ENCODE measurements at places on chromosomes 1 and 21.

DNA sequence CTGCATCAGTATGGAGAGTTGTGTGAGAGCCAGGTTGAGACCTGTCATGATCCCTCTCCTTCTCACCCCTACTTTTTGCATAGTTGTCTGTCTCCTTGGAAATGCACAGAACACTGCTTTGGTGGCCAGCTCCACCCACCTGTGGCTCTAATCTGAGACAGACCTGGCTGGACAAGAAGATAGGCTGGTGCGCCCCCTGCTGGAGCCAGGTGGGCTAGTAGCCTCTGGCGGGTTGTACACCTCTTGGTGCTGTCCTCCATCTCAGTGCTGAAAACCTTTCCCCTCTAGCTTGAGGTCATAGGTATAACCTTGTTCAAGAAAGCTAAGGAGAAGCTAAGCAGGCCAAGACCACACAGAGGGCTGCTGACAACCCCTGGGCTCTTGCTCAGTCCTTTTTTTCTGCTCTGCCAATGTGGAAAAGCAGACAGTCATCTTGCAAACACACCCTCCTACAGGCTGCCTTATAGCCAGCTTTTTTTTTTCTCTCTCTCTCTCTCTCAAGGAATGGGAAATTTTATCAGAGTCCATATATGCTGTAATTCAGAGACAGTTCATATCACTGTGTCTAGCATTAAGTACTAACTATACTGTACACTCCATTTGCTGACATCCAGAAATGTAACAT, 58.8 kb upstream of the SPATA6 start:
- peak; percentile 77 for ATAC-seq

DNA sequence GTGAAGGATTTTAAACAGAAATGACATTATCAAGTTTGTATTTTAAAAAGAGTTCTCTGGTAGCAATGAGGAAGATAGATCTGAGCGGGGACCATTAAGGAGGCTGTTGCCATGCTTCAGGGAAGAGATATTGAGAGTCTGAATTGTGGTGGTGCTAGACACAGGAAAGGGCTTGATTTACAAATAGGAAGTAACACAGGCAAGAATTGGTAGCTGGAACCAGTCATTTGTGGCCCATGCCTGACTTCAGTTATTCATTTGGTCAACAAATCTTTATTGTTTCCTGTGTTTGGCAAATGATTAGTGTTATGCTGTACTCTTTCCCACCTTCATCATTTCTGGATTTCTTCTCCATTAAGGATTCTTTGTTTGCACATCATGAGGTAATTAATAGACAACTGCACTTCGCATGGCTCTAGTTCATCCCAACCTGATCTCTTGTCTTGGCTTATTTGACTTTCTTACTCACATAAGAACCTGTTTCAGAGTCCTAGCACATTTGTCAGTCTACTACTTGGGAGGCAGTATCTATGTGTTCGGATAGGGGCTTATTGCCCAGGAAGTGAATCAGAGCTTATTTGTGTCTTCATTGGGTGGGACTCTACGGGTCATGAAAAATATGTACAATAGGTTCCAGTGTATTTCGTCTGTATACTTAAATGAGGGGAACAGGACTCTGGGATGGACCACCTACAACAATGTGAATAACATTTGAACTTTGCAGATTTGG, 32.3 kb downstream of the EEIG2 start:
- no peak for ATAC-seq

GRCh38 chr1:149903836-149904491, 4.6 kb downstream of the BOLA1 start:
- no peak for ATAC-seq

DNA sequence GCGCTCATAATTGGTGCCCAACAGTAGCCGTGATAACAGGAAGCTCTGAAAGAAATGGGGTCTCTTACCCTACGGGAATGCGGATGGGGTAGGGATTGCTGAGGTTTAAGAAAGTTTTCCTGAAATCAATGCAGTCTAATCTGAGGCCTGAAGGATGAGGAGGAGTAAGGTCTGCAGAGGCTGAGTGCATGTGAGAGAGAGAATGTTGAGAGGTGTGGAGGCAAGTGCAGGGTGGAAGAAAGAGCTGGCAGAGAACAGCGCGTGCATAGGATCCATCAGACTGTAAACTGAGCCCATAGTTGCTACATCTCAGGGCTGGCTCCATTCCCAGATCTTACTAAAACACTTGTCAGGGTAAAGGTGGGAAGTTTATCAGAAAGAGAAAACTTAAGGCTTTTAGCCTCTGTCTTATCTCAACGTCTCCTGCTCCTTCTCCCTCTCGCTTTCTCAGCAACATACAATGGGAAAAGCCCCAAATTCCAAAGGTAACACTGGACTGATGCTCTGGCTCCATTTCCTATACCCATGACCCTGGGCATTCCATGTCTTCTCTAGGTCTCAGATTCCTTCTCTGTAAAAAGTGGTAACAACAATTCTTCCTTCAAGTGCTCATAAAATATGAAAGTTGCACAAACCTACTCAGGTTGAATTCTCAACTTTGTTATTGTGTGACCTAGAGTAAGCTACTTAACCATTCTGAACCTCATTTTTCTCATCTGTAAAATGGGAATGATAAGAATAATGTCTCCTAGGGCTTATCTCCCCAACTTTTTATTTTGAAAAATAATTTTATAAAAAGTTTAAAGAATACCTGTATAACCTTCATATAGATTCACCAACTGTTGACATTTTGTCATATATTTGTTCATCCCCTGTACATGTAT, 75.2 kb downstream of the SH3GLB1 start:
- ATAC-seq = peak; percentile 65

GRCh38 chr1:93500275-93500674, 52.4 kb downstream of the FNBP1L start:
- ATAC-seq = no peak

DNA sequence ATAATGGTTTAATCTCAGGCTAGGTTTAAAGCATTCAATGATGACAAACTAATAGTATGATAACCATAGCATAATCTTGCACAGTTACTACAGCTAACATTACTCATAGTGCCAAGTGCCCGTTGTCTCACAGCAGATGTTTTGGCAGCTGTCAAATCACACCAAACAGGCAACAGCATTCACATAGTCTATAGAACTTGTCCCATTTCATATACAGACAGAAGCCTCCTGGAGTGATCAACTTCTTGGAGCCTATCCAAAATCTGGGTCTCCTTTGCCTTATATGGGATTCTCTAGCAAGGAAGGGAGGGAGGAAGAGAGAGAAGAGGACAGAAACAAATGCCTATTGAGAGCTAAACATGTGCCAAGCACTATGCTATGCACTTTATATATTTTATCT, 250.6 kb upstream of the ZP4 start:
- ATAC-seq = no peak

- peak; percentile 35 for ATAC-seq
Observed at GRCh38 chr21:36929622-36930021, 36.8 kb downstream of the HLCS start.

DNA sequence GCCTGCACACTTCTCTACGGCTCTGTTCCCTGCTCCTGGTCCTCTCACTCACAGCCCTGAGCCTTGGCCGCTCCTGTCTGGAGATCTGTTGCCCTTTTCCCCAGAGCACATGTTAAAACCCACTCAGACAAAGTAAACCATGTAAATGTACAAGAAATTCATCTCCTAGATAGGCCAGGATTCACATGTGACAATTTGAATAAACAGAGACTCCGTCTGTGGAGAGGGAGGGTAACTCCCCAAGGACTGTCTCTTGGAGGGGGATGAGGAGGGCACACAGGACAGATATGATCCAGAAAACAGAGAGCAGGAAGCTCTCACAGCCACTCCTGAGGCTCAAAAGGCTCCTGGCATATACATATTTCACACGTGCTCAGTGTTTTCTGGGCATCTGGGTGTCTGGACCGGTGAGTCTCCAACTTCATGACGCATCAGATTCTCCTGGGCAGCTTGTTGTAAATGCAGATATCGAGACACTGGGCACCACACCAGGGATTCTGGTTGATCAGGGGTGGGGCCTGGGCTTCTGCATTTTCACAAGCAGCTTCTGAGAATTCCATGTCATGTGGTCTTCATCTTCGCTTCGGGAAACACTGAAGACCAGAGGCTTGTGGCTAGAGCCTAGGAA, 6.4 kb upstream of the KAZN start:
- no peak for ATAC-seq

- no peak for ATAC-seq
Observed at GRCh38 chr1:201617157-201617556, 78.2 kb downstream of the NAV1 start.

DNA sequence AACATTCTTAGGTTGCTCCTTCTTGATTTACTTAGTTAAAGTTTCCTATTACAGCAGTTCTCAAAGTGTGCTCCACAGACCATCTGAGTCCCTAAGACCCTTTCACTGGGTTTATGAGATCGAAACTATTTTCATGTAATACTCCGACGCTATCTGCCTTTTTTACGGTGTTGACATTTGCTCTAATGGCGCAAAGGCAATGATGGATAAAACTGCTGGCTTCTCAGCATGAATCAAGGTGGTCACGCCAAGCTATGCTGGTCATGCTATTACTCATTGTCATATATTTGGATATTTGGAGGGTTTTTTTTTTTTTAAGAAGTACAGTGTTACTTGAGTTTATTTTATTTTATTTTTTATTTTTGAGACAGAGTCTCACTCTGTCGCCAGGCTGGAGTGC, 235.1 kb downstream of the KIF26B start:
- ATAC-seq = no peak

GRCh38 chr1:220921498-220921897, 42.3 kb downstream of the HLX start:
- ATAC-seq = no peak

- no peak for ATAC-seq
Observed at GRCh38 chr1:121445679-121446078, 260.9 kb downstream of the SRGAP2C start.

DNA sequence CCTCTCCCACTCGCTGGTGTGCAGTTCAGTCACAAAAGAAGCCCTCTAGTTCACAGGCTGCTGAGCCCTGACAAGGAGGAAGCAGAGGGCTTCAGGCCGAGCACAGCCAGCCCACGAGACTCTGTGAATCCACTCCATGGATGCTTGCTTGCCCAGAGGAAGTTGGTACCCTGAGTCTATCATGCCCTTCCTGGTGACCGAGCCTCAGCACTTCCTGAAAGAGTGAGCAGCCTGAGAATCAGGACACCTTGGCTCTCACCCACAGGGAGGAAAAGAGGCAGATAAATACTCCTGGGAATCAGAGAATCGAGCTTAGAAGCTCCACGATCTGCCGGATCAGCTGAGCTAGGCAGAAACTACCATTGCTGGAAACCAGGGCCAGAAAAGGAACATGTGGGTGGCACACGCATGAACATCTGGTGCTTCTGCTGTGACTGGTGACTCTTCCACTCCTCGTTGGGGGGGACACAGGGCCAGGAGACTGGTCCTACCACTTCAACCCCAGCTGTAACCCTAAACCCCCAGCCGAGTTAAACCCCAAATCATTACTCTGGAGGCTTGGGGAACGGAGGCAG, 376.3 kb upstream of the CAMK1G start:
- ATAC-seq = peak; percentile 33

- no peak for ATAC-seq
Observed at GRCh38 chr21:46199436-46200373, 15.4 kb upstream of the SPATC1L start.

- peak; percentile 26 for ATAC-seq
Observed at GRCh38 chr1:204286831-204287421, 72.8 kb downstream of the PLEKHA6 start.

GRCh38 chr21:38679534-38679933, 126.2 kb upstream of the ETS2 start:
- ATAC-seq = peak; percentile 82

GRCh38 chr1:178942285-178943198, 71.7 kb upstream of the ANGPTL1 start:
- peak; percentile 32 for ATAC-seq

DNA sequence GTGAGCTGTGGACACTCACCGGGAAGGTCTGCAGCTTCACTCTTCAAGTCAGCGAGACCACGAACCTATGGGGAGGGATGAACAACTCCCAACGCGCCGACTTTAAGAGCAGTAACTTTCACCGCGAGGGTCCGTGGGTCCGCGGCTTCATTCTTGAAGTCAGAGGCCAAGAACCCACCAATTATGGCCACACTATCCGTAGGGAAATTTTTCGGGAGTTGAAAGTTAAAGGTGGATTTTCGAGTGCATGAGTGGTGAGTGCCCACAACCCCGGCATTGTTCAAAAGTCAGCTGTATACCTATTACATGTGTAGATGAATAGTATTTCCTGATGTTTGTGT, 19.7 kb downstream of the EXOC8 start:
- no peak for ATAC-seq

DNA sequence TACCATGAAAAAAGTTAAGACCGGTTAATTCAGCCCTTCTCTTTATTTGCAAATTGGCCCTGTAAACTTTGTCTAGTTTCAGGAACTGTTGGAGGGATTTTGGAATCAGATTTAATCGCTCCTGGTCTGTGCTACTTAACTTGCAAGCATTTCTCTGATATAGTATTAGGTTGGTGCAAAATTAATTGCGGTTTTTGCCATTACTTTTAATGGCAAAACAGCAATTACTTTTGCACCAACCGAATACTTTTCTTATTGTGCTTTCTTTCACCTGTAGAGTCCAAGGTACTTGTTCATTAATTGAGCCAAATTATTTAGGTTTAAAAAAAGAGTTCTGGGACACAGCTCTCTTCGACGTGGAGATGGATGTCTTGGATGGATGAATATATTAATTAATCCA, 92.8 kb upstream of the HNRNPU start:
- no peak for ATAC-seq

- ATAC-seq = no peak
Observed at GRCh38 chr1:67969446-67969845, 81.0 kb downstream of the DIRAS3 start.

GRCh38 chr1:84223751-84224432, 77.6 kb upstream of the SAMD13 start:
- no peak for ATAC-seq

- ATAC-seq = no peak
Observed at GRCh38 chr1:161260376-161261260, 2.1 kb downstream of the PCP4L1 start.

GRCh38 chr1:171937938-171938337, 96.6 kb downstream of the DNM3 start:
- no peak for ATAC-seq

GRCh38 chr1:95286479-95286878, 52.5 kb downstream of the RWDD3 start:
- ATAC-seq = no peak

- ATAC-seq = no peak
Observed at GRCh38 chr1:2628933-2629626, 3.7 kb downstream of the MMEL1 start.

DNA sequence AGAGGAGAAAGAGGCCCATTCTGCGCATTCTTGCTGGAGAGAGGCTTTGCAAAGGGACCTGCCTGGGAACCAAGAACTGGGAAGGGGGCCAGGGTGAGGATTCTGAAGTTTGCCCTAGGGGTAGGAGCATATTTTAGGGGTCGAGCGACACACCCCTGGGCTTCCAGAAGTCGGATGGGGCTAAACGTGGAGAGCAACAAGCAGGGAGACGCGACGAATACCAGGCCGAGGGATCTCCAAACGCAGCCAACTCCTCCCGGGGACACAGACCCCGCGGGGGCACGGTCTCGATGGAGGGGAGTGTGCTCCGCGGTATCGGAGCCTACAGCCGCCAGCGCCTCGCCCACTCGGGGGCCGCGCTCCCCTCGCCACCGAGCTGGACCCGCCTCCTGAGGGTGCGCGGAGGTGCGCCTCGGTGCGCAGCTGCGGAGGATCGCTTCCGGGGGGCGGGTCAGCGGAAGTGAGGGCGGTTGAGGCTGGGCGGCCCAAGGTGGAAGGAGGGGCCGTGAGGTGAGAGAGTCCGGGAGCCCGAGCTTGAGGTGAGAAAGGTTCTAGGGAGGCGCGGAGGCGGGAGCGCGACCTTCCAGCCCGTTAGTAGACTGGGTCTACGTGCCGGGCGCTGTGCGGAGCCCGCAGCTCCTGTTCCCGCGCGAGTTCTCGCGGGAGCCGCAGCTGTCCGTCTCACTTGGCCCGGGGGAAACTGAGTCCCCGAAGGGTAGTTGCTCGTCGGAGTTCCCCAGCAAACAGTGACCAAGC, at the start of gene MTFR1L:
TSS of gene MTFR1L (plus strand) at position 464 of the 756 bp plus-strand sequence. CDS start 3,151 bp downstream, outside the sequence.
- ATAC-seq = peak; percentile 92
